ENCODE measurements at places on chromosomes 6 and 20. TPM values are rescaled to one million over a fixed set of nuclear protein-coding genes. Genes with fewer than 3 reads are reported as not detected.
A peak's percentile ranks its signal among the peaks of the same experiment; 100 is the strongest.

DNA sequence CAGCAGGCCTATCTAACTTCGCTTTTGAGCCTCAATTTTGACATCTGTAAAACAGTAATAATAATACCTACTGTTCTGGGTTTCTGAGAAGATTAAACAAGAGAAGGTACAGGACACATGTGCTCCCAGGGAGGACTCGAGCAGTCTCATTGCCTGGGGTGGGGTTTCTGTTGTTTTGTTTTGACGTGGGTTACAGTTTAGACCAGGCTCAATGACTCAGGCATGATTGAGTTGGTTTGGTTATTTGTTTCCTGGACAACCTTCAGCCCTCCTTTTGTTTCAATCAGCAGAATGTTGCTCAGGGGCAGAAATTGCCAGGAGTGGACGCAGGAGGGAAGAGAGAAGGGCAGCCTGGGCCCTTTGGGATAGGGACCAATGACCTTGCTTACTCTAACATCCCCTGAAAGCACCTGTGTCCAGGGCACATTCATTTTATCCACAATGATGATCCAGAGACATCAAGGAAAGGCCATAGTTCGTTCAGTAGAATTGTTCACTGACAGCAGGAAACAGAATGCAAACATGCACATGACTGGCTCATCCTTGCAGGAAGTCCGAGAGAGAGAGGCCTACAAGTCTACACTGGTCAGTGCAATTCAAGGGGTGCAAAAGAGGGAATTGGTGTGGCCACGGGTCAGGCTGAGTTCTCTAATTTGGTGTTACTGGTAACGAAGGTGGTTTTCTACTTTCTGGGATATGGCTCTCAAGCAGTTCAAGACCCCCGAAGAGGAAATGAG is 74.5 kb upstream of the MRPS10 start:
- no peak overlapping the region for H3K27ac ChIP-seq
- no peak for DNase-seq
- H3K4me3 ChIP-seq = no peak overlapping the region

- no peak overlapping the region for H3K27ac ChIP-seq
- DNase-seq = no peak
- H3K36me3 ChIP-seq = no peaks in the 10 kb centered on the region
- H3K4me1 ChIP-seq = peaks cover 26% of the 10 kb centered on the region
These were observed 208.8 kb downstream of the DLL1 start for GRCh38 chr6:170082067-170082466.

The RBM12 gene
- total RNA-seq = 44.1 TPM

- H3K36me3 ChIP-seq = peaks cover 2% of the 10 kb centered on the region
- H3K4me3 ChIP-seq = no peak overlapping the region
- no peak overlapping the region for H3K27ac ChIP-seq
- H3K4me1 ChIP-seq = no peaks in the 10 kb centered on the region
- H3K27me3 ChIP-seq = peaks cover 19% of the 10 kb centered on the region
These were observed 5.5 kb downstream of the EDN1 start for GRCh38 chr6:12295558-12296254.

DNA sequence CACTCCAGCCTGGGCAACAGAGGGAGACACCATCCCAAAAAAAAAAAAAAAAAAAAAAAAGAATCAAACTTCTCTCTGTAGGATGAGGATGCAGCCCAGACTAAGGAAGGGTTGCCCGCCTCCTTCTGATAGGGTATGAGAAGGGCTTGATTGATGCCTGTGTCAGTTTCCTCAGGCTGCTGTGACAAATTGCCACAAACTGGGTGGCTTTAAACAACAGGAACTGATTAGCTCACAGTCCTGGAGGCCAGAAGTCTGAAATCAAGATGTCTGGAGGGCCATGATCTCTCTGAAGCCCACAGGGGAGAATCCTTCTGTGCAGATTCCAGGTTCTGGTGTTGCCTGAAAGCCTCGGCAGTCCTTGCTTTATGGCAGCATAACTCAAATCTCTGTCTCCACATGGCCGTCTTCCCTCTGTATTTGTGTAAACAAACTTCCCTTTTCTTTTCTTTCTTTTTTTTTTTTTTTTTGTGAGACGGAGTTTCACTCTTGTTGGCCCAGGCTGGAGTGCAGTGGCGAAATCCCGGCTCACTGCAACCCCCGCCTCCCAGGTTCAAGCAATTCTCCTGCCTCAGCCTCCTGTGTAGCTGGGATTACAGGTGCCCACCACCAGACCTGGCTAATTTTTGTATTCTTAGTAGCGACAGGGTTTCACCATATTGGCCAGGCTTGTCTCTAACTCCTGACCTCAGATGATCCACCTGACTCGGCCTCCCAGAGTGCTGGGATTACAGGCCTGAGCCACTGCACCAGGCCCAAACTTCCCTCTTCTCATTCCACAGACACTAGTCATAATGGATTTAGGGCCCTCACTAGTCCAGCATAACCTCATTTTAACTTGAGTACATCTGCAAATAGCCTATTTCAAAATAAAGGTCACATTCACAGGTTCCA is 11.2 kb upstream of the CDK19 start:
- no peaks in the 10 kb centered on the region for H3K27me3 ChIP-seq
- DNase-seq = peak; percentile 26
- no peak overlapping the region for H3K4me3 ChIP-seq

DNA sequence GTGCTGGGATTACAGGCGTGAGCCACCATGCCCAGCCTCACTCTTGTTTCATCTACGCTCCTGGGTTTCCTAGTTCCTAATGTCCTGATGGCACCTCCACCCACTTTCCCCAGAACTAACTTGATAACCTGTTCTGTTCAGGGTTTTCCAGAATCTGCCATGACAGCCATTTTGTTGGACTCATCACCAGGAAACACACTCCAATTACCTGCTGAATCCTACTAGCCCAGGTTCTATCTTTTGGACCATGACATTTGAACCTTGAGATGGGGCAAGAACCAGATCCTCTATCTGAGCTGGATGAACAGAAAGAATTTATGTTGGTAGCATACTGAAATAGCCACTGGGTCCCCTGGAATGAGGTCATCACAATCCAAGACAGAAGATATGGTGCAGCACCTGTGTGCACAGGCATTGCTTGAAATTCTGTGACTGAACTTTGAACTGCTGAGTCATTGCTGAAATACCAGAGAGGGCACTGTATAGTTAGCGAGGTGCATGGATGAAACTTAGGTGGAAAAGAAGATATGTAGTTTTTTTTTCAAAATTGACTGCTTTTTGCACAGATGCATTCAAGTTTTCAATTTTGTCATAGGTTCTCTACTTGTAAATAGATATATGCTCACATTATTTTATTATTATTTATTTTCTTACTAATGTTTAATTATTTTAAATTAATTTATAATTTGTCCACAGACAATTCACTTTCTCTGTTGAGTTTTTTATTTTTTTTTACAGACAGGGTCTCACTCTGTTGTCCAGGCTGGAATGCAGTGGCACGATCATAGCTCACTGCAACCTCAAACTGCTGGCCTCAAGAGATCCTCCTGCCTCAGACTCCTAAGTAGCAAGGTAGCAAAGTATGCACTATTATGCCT is 42.8 kb upstream of the TASP1 start:
- no peaks in the 10 kb centered on the region for H3K27me3 ChIP-seq
- no peak for DNase-seq
- no peak overlapping the region for H3K27ac ChIP-seq
- H3K36me3 ChIP-seq = no peaks in the 10 kb centered on the region
- no peak overlapping the region for H3K4me3 ChIP-seq

- H3K4me1 ChIP-seq = peaks cover 31% of the 10 kb centered on the region
- H3K36me3 ChIP-seq = peaks cover 75% of the 10 kb centered on the region
- no peak overlapping the region for H3K4me3 ChIP-seq
- peak; percentile 72 for DNase-seq
These were observed 11.4 kb downstream of the DDX27 start for GRCh38 chr20:49230561-49231133.

DNA sequence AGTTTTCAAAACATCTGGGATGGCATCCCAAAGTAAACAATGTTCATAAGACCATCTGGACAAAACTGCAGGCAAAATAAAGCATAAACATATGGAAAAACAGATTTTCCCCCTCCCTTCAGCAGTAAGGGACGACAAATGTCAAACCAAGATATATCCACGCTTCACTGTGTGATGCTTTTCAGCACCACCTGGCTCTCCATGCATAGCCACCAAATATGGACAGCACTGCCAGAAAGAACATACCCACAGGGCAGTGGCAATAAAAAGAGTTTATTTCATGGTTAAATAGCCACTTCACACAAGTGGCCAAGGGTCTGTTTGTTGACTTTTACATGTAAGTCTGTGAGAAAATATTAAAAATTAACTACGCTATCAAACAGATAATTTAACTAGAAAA is 23.1 kb downstream of the USP45 start:
- no peaks in the 10 kb centered on the region for H3K36me3 ChIP-seq
- H3K27ac ChIP-seq = no peak overlapping the region
- no peak overlapping the region for H3K4me3 ChIP-seq
- no peaks in the 10 kb centered on the region for H3K27me3 ChIP-seq
- no peak for DNase-seq

The LINC00237 gene
- total RNA-seq = 0.18 TPM

DNA sequence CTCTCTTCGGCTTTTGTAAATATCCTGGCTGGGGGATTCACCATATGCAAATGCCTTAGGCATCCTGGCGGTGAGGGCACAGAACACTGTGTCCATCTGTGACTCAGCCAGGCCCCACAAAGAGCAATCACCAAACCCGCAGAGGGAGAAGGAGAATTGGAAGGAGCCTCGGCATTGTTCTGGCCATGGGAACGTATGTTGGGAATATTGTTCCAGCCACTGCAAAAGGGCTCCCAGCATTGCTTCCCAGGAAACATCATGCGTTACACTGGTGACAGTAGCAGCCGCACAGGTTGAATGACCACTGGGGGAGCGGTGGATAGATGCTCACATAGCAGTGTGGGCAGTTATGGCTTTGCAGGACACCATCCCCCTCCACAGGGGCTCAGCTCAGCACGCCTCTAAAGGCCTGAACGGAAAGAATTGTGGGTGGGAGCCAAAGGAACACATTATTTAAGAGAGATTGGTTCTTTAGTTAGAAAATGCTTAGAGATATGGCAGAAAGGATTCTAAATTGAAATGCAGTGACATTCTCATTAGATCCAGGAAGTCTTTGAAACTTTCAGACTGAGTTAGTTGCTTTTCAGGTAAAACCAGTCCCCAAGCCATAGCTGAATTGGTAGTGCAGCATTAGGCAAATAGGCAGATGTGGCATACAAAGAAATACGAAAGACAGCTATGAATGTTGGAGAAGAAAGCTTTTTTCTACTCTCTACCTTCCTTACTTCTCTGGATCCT is 104.3 kb downstream of the RNF144B start:
- no peaks in the 10 kb centered on the region for H3K4me1 ChIP-seq
- H3K4me3 ChIP-seq = no peak overlapping the region
- H3K36me3 ChIP-seq = no peaks in the 10 kb centered on the region
- H3K27ac ChIP-seq = no peak overlapping the region
- no peak for DNase-seq

- H3K4me3 ChIP-seq = no peak overlapping the region
- no peaks in the 10 kb centered on the region for H3K4me1 ChIP-seq
- H3K27me3 ChIP-seq = no peaks in the 10 kb centered on the region
- H3K36me3 ChIP-seq = no peaks in the 10 kb centered on the region
These were observed 71.2 kb upstream of the ZMYND8 start for GRCh38 chr20:47427746-47428145.

GRCh38 chr6:28651161-28651560 is 125.5 kb downstream of the GPX5 start:
- DNase-seq = no peak
- no peaks in the 10 kb centered on the region for H3K27me3 ChIP-seq
- H3K36me3 ChIP-seq = no peaks in the 10 kb centered on the region
- H3K4me3 ChIP-seq = no peak overlapping the region
- no peaks in the 10 kb centered on the region for H3K4me1 ChIP-seq

The DDX27 gene
- 23.5 TPM for total RNA-seq

DNA sequence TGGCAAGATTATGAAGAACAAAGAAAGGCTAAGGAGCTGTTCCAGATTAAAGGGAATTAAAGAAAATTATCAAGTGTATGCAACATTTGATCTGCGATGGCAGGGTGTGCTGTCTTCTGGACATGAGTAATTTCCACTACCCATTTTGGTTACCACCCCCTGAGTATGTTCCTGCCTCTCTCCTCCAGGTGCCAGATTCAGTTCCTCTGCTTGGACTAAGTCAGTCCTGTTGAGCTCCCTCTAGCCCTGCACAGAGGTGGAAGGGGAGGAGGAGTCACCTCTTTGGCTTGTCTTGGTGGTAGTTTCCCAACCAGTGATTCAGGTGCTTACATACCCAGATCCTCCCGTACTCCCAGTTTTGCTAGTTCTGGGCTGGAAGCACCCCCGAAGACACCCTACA is 22.2 kb upstream of the SNRPB2 start:
- no peak for DNase-seq
- H3K4me3 ChIP-seq = no peak overlapping the region
- H3K36me3 ChIP-seq = no peaks in the 10 kb centered on the region
- H3K27ac ChIP-seq = no peak overlapping the region

GRCh38 chr6:151377095-151377494 is 14.3 kb downstream of the ZBTB2 start:
- no peak for DNase-seq
- H3K27ac ChIP-seq = no peak overlapping the region
- peaks cover 9% of the 10 kb centered on the region for H3K36me3 ChIP-seq
- H3K4me1 ChIP-seq = peaks cover 9% of the 10 kb centered on the region
- H3K4me3 ChIP-seq = no peak overlapping the region

The STMN3 gene
- total RNA-seq = 18.3 TPM

DNA sequence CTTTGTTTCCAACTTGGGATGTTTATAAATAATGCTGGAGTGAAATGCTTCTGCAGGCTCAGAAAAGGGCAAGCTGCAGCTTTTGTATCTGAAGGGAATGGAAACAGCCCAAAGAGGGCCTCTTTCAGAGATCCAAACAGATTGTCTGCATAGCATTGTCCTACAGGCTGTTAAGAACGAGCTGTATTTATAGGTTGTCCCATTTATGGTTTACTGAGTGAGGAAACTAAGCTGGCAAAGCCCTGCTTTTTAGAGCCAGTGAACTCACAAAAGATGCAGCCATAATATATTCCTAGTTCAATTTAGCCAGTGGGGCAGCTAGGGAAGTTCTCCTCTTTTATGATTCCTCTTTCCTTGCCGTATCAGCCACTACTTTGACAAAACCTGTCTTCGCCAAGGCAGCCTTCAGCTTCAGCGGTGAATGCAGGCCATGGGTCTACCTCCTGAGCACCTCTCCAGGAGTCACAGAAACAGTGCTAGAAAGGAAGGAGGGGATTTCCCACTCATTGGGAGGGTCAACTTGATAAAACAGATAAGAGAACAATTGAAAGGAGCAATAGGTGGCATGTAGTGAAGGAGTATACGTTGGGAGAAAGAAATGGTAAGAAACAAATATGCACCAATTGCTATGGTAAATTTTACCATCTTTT is 15.0 kb downstream of the KIAA0319 start:
- H3K27ac ChIP-seq = no peak overlapping the region
- H3K4me1 ChIP-seq = no peaks in the 10 kb centered on the region
- H3K36me3 ChIP-seq = no peaks in the 10 kb centered on the region
- no peaks in the 10 kb centered on the region for H3K27me3 ChIP-seq

The HECA gene
- 16.2 TPM for total RNA-seq

Measured in muscle of leg (tissue), 16 donors.